A172 (cell line): ENCODE measurements at places on chromosomes 16 and 17. TPM values are rescaled to one million over a fixed set of nuclear protein-coding genes. Genes with fewer than 3 reads are reported as not detected.

DNA sequence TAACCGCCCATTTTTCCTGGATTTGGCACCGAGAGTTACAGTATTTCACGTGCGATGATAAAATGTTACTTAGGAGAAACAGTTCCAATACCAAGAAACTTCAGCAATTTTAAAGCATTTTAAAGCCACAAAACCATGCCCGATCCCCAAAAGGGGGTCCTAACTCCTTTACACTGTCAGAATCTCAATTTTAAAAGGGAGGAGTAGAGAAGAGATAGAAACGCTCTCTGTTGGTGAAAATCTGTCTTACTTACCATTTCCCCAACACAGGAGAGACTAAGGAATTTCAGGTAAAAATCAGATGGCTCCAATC, 526 bp upstream of the RNASEK start:
- DNase-seq: no peak

DNA sequence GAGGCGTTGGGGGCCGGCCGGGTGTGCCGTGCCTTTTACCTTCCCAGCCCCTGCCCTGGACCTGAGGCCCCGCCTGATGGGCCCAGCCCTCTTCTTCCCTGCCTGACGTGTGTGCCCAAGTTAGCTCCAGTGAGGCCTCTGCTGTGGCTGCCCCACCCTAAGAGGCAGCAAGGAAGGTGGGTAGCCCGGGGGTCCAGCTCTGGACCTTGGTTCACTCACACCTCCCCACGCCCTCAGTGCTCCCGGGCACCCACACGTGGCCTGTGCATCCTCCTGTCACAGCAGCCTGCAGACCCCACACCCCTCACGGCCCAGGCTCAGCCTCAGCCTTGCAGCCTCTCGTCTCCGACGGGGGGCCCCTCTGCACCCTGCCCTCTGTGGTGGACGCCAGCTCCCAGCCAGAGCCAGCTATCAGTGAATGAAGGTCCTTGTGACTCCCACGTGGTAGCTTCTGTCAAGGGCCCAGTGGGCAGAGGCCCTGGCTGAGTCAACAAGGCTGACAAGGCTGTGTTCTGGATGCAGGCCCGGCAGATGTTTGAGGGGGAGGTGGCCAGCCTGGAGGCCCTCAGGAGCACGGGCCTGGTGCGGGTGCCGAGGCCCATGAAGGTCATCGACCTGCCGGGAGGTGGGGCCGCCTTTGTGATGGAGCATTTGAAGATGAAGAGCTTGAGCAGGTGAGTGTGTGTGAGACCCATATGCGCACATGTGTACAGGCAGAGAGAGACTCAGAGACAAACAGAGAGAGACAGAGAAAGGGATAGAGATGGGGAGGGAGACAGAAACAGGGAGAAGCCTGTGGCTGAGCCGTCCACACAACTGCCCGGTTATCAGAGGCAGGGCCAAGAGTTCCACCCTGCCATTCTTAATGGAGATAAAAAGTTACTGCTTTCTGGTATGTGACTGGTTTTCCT, 2.8 kb downstream of the FN3K start:
- no peak for DNase-seq

The CTRB1 gene
- total RNA-seq: not detected in 2 replicates

The PSME3IP1 gene
- total RNA-seq: 170 and 232 TPM in 2 replicates

GRCh38 chr17:67708378-67708777, 9.4 kb upstream of the NOL11 start:
- DNase-seq: no peak

- DNase-seq: no peak
Observed at GRCh38 chr16:50526796-50527195, 21.4 kb upstream of the NKD1 start.

DNA sequence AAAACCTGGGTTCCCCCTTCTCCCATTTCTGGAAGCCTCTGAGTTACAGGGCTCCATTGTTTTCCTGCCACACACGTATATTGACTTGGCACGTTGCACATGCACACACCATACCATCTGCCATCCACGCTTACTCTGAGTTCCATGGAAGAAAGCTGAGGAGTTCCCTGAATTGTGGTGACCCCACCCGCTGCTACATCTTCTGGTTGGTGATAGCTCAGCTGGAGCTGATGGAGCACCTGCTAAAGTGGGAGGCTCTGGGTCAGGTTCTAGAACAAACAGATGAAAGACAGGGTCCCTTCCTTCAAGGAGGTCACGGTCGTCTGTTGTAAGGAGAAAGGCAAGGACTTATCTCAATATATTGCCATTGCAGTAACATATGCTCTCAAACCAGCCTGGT, 41.1 kb downstream of the TMEM11 start:
- DNase-seq: no peak

The SLC5A11 gene
- total RNA-seq: 0.05 TPM in 1 of 2 replicates, not detected in the other

The NHERF2 gene
- 124 and 154 TPM in 2 replicates for total RNA-seq

The IRX5 gene
- 1.6 and 1.9 TPM in 2 replicates for total RNA-seq
